Psoas muscle (tissue), 8 donors: ENCODE measurements at places on chromosomes 7 and 10. TPM values are rescaled to one million over a fixed set of nuclear protein-coding genes. Genes with fewer than 3 reads are reported as not detected.

- no peaks in the 10 kb centered on the region for H3K36me3 ChIP-seq
- H3K27me3 ChIP-seq: no peaks in the 10 kb centered on the region
- H3K4me1 ChIP-seq: no peaks in the 10 kb centered on the region
These were observed 23.9 kb upstream of the CALN1 start for GRCh38 chr7:72435925-72436480.

DNA sequence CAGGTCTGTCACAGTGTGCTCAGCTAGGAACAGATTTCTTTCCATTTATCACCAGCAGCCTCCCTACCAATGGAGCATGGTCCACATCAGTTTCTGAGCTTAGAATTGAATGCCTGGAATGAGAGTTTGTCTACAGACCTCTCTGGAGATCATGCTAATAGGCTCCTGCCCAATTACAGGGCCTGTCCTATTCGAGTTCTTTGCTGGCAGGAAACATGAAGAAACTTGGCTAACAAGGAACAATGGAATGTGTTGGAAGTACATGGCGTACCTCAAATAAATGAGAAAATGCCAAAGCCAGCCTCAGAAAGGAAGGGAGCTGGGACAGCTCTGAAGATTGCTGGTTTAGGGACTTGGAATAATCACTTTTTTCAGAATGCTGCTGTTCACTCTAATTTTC, 186.0 kb upstream of the AKR1E2 start:
- no peaks in the 10 kb centered on the region for H3K27me3 ChIP-seq
- H3K36me3 ChIP-seq: no peaks in the 10 kb centered on the region
- no peak overlapping the region for H3K27ac ChIP-seq
- peaks cover 30% of the 10 kb centered on the region for H3K4me1 ChIP-seq
- no peak overlapping the region for H3K4me3 ChIP-seq
- DNase-seq: no peak

GRCh38 chr7:123615344-123615743, 13.7 kb downstream of the ASB15 start:
- no peak for DNase-seq
- no peak overlapping the region for H3K4me3 ChIP-seq
- H3K27me3 ChIP-seq: no peaks in the 10 kb centered on the region
- H3K4me1 ChIP-seq: peaks cover 26% of the 10 kb centered on the region
- peaks cover 25% of the 10 kb centered on the region for H3K36me3 ChIP-seq

- no peak overlapping the region for H3K4me3 ChIP-seq
- H3K4me1 ChIP-seq: no peaks in the 10 kb centered on the region
- no peaks in the 10 kb centered on the region for H3K36me3 ChIP-seq
- H3K27me3 ChIP-seq: no peaks in the 10 kb centered on the region
- no peak overlapping the region for H3K27ac ChIP-seq
These were observed 104.2 kb upstream of the CDCA7L start for GRCh38 chr7:22049766-22050500.

DNA sequence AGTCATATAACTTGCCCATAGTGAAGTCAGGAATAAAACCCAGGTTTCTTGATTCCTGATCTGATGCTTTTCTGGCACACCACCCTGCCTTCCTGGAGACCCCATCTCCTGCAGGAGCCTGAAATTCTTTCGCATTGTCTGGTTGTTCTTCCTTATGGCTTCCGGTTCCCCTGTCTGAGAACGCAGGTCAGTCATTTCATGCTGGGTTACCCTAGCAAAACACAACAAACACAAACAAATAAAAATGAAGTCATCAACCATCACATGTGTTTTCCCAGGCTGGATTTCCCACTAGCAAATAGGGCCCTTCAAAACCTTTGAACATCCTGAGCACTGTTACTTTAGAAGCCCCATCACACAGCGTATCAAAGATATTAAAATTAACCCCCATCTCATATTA, 569.6 kb downstream of the LRMDA start:
- H3K4me1 ChIP-seq: no peaks in the 10 kb centered on the region
- no peak overlapping the region for H3K4me3 ChIP-seq
- no peaks in the 10 kb centered on the region for H3K27me3 ChIP-seq
- H3K27ac ChIP-seq: no peak overlapping the region
- H3K36me3 ChIP-seq: no peaks in the 10 kb centered on the region
- DNase-seq: no peak

GRCh38 chr7:14936554-14936953, 34.0 kb upstream of the DGKB start:
- H3K36me3 ChIP-seq: no peaks in the 10 kb centered on the region
- no peak overlapping the region for H3K4me3 ChIP-seq
- no peaks in the 10 kb centered on the region for H3K4me1 ChIP-seq
- no peaks in the 10 kb centered on the region for H3K27me3 ChIP-seq

DNA sequence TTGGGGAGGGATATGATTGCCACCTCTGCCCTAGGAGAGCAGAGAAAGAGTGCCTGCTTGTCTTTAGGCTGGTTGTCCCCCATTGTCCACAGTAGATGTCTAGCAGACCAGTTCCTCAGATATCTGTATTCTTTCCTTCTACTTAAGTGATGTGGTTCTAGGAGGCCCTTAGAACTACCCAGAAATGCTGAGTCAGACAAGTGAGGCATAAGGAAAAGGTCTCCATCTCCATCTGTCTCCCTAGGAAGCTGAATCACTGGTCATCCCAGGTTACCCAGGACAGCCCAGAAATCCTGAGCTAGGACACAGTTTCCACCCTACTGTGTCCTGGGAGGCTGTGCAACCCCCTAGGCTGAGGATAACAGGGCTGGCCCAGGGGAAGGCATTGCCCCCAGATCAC, 93.4 kb upstream of the INHBA start:
- no peak for DNase-seq
- no peaks in the 10 kb centered on the region for H3K36me3 ChIP-seq
- H3K4me1 ChIP-seq: no peaks in the 10 kb centered on the region
- H3K27ac ChIP-seq: no peak overlapping the region
- H3K4me3 ChIP-seq: no peak overlapping the region

- H3K4me1 ChIP-seq: peaks cover 23% of the 10 kb centered on the region
- H3K36me3 ChIP-seq: no peaks in the 10 kb centered on the region
- DNase-seq: no peak
- H3K4me3 ChIP-seq: no peak overlapping the region
- H3K27ac ChIP-seq: no peak overlapping the region
These were observed 90.0 kb downstream of the FOXP2 start for GRCh38 chr7:114504586-114504985.

Gene FANK1
- 0.49 TPM for total RNA-seq

Gene ZNF107
- 1.2 TPM for total RNA-seq

Gene ECHS1
- total RNA-seq: 119 TPM
